ENCODE measurements at places on chromosomes 2 and 18.
A peak's percentile ranks its signal among the peaks of the same experiment; 100 is the strongest.

- DNase-seq, result no peak
These were observed 396.7 kb upstream of the DCC start for GRCh38 chr18:51943281-51943680.

DNA sequence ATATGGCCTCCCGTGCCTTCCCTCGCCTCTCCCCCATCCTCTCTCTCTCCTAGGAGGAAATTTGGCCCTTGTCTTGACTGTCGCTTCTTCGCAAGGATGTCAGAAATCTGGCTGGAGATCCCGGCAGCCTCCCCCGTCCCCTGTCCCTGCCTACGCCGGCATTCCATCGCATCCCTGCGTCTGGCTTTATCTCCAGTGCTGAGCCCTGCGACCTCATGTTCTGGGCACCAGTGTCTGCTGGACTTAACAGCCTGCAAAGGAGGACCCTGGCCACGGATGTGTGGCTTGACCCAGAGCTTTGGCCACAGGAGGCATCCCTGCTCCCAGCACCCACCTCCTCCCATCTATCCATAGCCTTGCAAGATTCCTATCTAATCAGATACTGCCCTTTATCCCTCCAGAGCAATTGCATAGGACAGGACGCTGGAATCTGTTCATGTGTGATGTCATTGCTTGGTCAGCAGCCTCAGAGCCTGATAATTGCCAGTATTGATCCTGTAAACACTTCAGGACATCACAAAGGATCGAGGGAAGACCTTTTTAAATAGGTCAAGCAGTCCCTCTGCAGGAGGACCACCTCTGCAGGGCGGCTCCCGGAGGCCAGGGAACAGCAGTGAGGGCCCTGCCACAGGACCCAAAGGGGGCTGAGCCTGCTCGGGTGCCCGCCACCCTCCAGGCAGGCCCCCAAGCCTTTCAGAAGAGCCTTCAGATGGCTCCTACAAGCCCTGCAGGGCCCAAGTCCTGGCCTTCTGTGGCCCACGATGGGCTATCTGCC, 168.2 kb downstream of the TWIST2 start:
- DNase-seq, result no peak

DNA sequence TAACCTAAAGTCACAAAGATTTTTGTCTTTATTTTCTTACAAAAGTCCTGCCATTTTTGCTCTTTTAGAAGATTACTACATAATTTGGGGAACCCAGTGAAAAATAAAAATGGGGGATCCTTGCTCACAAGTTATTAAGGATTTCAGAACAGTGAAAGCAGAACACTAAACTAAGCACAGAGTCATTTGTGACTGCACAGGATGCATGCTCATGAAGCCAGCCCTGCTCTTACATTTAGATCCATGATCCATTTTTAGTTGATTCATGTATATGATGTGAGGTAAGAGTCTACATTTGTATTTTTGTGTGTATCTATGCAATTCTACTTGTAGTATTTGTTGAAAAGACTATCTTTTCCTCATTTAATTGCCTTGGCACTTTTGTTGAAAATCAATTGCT, 21.8 kb downstream of the SP140L start:
- DNase-seq, result no peak

- DNase-seq, result peak; percentile 42
These were observed 76.0 kb downstream of the EMX1 start for GRCh38 chr2:72993147-72993932.

DNA sequence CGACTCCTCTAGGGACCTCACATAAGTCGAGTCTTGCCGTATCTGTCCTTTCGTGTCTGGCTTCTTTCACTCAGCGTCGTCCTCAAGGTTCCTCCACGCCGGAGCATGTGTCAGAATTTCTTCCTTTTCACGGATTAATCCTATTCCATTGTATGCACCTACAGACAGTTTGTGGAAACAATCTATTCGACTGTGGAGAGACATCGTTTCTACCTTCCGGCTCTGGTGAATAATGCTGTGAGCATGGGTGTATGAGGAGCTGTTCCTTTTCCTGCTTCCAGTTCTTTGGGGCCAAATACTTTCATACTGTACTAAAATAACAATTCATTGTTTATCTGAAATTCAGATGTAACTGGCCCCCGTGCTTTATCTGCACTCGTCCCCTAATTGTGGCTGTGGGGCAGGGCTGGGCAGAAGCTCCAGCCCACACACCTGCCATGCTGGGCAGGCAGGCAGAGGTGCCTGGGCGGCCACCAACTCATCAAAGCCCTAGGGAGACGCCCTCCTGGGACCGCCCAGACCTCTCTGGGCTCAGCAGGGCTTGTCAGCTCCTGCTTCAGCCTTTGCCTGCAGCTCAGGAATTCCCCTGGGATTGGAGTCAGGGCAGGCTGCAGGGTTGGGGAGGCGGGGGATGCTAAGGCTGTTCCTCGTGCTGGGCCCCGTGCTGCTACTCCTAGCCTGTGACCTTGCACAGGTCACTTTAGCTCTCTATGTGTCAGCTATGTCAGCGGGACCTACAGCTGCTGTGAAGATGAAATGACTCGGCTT, 14.5 kb downstream of the GPC1 start:
- no peak for DNase-seq

GRCh38 chr2:45806563-45807358, 155.3 kb downstream of the PRKCE start:
- DNase-seq, result no peak

GRCh38 chr2:196515051-196515450, 124.5 kb upstream of the CCDC150 start:
- no peak for DNase-seq

- no peak for DNase-seq
These were observed 40.3 kb upstream of the SCG2 start for GRCh38 chr2:223642506-223642905.

DNA sequence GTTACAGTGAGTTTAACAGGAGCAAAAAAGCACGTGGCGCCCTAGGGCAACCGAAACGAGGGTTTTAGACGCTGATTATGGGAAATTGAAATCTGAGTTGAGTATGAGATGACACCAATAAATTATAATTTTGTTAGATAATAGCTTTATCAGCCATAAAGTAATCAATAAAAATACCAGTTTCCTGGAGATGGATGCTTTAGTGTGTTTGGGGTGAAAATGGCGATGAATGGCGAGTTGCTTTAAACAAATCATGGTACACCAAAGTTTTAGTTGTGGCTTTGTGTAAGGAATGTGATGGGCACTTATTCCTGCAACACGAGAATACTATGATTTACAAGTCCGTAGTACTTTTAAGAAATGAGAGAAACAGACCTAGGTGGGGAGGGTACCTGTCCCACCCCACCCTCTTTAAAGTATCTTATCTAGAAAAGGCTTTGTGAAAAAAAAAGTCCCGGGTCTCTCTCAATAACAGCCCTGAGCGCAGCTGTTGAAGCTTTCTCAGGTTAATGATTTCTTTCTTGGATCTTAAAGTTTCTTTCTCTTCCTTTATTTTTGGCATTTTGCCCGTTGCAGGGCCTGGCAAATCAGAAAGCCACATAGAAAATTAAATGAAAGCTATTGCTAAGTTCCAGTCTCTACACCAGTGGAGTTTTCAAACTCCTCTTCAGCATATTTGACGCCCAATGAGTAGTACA, 1.5 kb upstream of the RRM2 start:
- DNase-seq, result no peak

DNA sequence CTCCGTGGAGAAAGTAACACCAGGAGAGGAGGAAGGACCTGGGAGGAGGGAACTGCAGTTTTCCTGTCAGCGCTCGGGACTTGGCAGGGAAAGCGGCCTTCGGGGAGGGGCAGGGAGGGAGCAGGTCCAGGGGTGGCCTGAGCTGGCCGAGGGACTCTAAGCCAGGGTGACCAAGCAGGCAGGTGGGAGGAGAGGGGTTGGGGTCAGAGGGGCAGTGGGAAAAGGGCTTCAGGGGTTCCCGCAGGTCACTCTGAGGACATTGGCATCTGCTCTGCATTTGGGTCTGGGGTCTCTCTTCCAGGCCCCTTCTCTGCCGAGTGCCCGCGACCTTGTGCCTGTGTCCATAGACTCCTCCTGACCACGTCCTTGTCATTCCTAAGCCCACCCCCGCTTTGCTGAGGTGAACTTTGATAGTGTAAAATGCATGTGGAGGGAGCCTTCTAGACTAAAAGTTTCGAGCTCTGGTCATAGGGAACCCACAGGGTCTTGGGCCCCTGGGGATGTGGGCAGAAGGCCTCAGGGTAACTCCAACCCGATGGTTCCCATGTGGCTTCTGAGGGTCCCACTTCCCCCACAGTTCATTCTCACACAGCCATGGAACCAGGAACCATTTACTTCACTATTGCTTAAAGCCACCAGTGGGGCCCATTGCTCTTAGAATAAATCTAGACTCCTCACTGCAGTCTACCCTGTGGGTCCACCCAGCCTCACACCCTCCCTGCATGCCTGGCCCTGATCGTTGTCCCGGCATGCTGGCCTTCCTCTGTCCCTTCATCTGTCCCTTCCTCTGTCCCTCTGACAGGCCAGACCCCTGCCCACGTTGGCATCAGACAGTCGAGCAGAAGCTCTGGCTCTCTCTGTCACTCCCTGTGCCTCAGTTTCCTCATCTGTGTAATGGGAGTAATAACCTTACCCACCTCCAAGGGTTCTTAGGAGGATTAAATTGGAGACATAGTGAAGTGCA, 229.2 kb downstream of the SEPTIN10 start:
- DNase-seq, result no peak

- DNase-seq, result no peak
These were observed 90.2 kb downstream of the RAB3GAP1 start for GRCh38 chr2:135142323-135142722.

DNA sequence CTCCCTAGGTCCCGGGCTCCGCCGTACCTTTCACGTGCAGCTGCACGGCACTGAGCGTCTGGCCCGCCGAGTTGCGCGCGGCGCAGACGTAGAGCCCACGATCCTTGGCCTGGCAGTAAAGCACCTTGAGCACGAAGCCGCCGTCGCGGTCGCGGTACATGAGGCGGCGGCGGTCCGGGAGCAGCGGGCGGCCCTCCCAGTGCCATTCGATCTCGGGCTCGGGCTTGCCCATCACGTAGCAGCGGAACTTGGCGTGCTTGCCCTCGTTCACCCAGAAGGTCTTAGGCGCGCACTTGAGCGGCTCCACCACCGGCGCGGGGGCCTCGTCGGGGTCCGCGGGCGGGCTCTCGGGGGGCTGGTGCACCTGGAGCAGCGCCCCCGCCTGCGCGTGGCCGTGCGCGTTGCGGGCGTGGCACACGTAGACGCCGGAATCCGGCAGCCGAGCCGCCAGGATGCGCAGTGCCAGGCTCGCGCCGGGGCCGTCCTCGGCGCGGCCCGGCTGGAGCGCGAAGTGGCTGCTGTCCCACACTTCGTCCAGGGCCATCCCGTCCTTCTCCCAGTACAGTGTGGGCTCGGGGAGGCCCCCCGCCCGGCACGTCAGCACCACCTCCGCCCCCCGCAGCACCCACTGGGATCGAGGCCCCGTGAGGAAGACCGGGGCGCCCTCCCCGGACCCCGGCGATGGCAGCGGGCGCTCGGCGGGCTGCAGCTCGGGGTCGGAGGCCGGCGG, 980 bp downstream of the OBSL1 start:
- no peak for DNase-seq

- DNase-seq, result no peak
These were observed 46.2 kb upstream of the CCDC141 start for GRCh38 chr2:179096090-179096489.

DNA sequence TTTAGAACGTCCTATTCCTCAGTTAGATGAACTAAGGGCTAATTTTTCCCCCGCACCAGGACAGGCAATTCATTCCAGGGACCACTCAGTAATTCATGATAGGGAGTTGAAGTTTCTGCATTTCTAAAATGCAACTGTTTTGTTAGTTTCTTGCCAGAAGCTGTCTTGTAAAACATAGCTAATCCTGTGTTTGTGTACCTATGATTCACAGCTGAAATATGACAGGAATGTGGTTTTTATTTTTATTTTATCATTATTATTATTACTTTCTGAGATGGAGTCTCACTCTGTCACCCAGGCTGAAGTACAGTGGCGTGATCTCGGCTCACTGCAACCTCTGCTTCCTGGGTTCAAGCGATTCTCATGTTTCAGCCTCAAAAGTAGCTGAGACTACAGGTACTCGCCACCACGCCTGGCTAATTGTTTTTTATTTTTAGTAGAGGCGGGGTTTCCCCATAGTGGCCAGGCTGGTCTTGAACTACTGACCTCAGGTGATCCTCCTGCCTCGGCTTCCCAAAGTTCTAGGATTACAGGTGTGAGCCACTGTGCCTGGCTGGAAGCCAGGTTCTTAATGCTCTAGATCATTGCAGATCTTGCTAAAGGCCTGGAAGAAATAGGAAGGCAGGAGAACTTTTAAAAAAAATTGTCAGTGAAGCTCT, 154.8 kb upstream of the FHL2 start:
- no peak for DNase-seq

- no peak for DNase-seq
These were observed 586.6 kb upstream of the KLHL29 start for GRCh38 chr2:22798386-22798785.

- DNase-seq, result no peak
These were observed 280.8 kb downstream of the CCDC85A start for GRCh38 chr2:56464613-56465012.

DNA sequence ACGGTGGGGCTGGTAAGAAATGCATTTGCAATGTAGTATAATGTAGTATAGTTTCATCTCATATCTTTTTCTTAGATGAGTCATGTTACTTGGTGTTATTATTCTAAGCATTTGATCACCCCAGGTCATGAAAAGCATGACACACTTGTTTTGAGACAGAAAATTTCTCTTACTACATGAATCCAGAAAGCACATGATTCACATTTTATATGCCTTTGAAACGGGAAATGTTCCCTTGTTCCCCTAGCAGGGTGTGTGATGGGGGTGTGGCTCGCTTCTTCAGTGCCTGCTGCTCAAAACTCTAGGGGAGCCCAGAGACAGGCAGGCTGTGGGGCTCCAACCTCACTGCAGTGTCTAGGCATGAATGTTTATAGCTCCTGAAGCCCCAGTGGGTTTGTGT, 116.0 kb upstream of the RAB27B start:
- no peak for DNase-seq

- no peak for DNase-seq
These were observed 4.1 kb downstream of the CCDC195 start for GRCh38 chr2:224711859-224712665.

GRCh38 chr2:162327134-162327769, 8.8 kb upstream of the IFIH1 start:
- no peak for DNase-seq

DNA sequence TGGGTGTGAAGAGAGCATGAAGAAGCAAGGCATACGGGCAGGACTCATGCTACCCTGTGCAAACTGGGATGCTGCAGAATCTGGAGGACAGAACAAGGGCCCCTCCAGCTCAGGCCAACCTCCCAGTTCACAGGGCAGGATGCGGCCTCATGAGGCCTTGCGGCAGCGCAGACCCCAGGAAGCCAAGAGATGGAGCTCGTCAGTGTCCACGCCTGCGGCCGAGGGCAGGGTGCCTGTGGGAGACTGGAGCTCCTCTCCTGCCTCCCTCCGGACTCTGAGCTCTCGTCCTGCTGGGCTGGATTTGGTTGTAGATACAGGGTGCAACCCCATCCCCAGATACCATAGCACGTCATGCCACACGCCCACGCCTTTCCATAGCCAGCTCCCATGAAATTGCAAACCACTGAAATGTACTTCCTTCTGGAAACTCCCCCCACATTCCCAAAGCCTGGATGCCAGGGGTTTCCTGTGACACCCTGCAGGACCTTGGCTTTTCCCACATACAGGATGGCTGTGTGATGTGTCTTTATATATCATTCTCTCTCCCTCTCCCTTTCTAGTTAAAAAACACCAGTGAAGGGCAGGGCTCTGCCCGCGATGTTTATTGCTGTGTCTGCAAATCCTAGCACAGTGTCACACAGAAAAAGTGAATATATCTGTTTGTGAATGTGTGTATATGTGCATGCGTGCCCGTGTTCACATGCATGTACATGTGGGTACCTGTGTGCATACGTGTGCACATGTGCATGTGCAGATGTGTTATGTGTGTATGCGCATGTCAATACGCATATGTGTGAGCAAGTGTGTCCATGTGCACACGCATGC, 12.3 kb upstream of the SNTG2 start:
- DNase-seq, result no peak
